Activated CD4-positive, CD25-positive, alpha-beta regulatory T cell treated with anti-CD3 and anti-CD28 coated beads, Interleukin-2, amount 50 U/mL, for 16 hours (primary cell): ENCODE measurements at places on chromosomes 4 and X.

DNA sequence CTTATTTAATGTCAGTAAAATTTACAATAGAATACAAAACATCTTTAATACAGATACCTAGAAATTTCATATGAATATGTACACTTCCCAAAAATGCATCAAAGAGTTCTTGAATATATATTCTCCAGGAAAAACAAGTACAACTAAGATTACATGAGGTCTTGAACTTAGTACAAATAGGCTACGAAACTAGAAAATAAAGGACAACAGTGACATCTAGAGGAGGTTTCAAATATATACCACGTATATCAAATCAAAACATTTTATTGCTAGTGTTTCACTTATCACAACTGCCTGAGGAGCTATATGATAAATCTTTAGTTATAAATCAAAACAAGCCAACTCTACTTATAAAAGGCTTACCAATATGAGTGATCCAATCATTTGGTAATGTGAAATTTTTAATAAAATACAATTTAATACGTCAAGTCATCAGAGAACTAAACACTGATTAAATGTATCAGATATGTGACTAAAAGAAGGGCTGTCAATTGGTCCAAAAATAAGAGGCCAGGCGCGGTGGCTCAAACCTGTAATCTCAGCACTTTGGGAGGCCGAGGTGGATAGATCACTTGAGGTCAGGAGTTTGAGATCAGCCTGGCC lies 36.6 kb downstream of the ANAPC10 start:
- DNase-seq = no peak

DNA sequence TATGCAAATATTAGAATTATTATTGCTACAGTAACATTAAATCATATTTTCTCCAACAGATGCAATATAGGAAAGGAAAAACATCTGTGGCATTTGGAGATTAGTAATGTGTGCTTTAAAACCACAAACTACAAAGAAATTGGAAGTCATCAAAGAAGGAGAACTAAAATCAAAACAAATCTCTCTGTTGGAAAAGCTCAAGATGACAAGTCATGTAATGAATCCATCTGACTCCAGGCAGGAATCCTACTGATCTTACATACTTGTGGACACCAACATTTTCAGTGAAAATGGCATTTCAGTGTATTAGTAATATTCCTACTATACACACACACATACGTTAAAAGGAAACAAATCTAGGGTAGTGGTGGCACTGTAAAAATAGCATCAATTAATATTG lies 98.2 kb downstream of the SLC39A8 start:
- DNase-seq = no peak

DNA sequence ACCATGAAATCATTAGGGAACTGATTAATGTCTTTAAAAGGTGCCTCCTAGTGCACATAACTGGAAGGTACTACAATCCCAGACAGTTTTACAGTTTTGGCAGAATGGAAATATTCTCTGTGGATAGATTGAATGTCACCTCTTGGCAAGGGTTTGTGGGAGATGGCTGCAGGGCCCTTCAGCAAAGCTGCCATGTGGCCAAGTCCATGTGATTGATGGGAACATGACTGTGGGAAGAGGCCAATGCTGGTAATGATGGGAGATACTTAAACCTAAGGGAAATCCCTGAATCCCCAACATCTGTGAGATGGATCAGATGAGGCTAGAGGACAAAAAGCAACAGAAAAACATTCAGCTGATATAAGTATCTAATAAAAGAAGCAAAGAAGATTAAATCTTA lies 493.7 kb downstream of the MAGEE1 start:
- no peak for DNase-seq

GRCh38 chr4:71262161-71262560 lies 76.7 kb upstream of the SLC4A4 start:
- DNase-seq = no peak

- DNase-seq = no peak
These were observed 6.0 kb downstream of the FGF16 start for GRCh38 chrX:77453190-77453589.

- DNase-seq = no peak
These were observed 289.7 kb upstream of the GRID2 start for GRCh38 chr4:92014067-92014466.

DNA sequence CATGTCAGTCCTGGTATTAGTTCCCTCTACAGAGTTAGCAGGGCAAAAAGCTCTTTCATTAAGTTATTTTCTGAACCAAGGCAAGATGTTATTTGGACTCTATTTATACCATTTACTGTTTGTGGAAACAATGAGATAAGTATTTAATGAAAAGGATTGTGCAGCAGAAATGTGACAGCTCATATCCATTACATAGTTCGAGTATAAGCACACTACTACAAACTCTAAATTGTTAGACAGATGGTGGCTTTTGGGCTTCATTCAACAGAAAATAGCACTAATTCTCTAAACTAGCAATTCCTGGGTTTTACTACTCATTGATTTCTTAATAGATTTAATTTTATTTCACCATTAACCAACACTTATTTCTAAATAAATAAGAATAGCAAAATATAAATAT lies 95.2 kb upstream of the ANK2 start:
- DNase-seq = no peak

GRCh38 chrX:77639820-77640219 lies 146.2 kb downstream of the ATRX start:
- DNase-seq = no peak

GRCh38 chrX:139113708-139114107 lies 402.2 kb upstream of the FGF13 start:
- no peak for DNase-seq

- DNase-seq = no peak
These were observed 20.7 kb upstream of the AR start for GRCh38 chrX:67523002-67523681.

- DNase-seq = no peak
These were observed 2.3 kb downstream of the PGRMC2 start for GRCh38 chr4:128285085-128285997.

DNA sequence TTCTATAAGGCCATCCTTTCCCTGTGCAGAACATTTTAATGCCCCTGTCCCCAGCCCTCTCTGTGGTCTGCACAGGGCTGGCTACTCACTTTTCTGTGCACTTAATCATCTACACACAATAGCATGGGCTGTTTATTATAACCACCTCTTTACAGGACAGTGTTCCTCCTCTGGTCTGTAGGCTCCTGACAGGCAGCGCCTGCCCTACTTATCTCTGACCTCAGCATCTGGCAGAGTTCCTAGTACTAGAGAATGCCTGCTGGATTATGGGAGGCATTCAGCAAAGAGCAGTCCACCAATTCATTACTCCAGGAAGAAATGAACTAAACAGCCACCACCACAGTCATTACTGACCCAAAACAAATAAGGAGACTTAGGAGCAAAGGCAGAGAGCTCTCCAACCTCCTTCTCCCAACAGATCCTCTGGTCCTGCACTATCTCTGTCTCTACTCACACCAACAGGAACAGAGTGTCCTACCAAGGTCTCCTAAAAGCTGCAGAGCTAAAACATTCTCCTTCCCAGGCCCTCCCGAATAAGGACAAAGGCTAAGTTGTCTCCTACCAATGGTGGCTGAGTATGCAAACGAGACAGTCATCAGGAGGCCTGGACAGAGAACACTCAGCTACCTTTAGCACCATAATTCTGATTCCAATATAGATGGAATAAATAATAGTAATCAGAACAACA lies 279.2 kb downstream of the QDPR start:
- no peak for DNase-seq

DNA sequence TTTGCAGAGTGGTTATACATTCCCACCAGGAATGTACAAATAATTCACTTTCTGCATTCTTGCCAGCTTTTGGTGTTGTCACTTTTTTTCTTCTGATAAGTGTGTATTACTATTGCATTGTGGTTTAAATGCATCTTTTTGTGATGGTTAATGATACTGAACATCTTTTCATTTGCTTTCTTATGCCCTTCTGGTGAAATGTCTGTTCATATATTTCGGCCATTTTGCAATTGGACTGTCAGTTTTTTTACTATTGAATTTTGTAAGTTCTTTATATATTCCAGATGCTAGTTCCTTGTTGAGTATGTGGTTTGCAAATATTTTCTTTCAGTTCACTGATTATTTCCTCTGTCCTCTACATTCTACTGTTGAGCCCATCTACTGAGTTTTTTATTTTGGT lies 19.4 kb upstream of the BMP2K start:
- DNase-seq = no peak

GRCh38 chrX:25105221-25105620 lies 89.5 kb upstream of the ARX start:
- DNase-seq = no peak

GRCh38 chrX:22526339-22526738 lies 253.6 kb downstream of the CBLL2 start:
- no peak for DNase-seq

DNA sequence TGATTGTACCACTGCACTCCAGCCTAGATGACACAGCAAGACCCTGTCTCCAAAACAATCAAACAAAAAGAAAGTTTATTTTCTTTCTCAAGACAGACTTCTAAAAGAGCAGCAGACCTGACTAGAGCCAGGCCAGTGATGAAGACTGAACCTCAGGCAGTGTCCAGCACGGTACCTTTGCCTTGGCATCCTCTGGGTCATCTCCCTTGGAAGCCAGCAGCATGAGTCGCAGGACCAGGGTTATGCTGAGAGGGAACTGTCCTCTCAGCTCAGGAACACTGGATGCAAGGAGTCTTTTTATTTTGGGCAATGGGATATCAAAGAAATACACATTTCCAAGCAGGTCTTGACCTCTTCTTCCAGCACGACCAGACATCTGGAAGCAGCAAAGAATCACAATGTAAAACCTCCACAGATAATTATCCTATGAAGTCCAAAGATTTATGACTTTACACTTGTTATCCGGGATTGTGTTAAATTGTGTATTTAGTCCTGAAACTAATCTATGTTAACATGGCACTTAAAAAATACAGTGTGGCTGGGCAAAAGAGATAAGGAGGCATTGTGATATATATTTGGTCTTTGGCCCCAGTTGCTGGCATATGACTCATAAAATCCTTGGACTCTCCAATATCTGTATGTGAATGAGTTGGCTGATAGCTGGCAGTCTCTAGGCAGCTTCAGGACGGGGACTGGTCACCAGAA lies 66.0 kb upstream of the DDX60 start:
- DNase-seq = no peak
